ENCODE measurements at places on chromosomes 5 and 9.

- DNase-seq, result no peak
Observed at GRCh38 chr5:169716287-169716686, 79.2 kb downstream of the DOCK2 start.

DNA sequence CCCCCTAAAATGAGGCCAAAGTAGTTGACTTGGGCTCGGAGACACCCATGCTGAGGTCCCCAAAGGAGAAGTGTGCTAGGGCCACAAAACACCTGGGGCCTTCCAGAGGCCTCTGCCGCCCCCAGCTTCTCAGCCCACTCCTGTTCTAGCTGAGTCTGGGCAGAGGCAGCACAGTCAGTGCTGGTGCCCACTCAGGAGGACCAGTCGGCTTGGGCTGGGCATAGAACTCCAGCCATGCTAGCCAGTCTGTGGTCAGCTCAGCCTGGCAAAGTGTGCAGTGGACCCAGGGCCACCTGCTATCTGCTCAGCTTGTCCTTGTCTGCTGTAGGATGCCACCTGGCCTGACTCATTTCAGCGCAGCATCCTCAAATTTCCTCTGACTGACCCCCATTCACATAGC, 254.6 kb downstream of the FSTL4 start:
- DNase-seq, result no peak

GRCh38 chr9:72326641-72327040, 38.4 kb downstream of the ZFAND5 start:
- DNase-seq, result no peak

DNA sequence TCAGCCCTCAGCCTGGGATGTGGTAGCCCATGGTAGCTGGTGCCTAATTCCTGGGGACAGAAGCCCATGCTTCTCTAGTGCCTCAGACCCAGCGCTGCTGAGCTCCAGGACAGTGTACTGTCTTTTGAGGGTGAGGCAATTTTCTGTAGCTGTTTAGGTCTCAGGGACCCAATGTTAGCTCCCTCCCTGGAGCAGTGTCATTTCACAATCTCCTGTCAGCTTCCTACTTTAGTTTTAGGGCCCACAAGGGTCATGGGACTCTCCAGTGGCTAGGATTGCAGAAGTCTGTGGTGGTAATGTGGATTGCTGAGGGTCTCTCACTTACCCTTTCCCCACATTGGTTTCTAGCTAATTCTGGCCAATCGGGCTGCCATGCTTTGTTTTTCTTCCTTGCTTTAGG, 67.7 kb upstream of the CCL21 start:
- no peak for DNase-seq

GRCh38 chr5:104084896-104085295, 522.3 kb upstream of the NUDT12 start:
- DNase-seq, result no peak

DNA sequence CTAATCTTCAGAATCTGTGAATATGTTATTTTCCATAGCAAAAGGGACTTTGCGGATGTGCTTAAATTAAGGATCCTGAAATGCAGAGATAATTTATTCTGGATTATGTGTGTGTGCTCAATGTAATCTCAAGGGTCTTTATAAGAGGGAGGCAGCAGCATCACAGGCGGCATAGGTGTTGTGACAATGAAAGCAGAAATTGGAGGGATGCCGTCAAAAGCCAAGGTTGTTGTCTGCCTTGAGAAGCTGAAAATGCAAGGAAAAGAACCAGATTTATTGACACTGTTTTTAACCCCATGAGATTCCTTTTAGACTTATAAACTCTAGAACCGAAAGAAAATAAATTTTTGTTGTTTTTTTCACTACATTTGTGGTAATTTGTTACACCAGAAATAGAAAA, 948.5 kb downstream of the TLE4 start:
- no peak for DNase-seq

- no peak for DNase-seq
Observed at GRCh38 chr9:135249191-135249590, 161.7 kb downstream of the OLFM1 start.

DNA sequence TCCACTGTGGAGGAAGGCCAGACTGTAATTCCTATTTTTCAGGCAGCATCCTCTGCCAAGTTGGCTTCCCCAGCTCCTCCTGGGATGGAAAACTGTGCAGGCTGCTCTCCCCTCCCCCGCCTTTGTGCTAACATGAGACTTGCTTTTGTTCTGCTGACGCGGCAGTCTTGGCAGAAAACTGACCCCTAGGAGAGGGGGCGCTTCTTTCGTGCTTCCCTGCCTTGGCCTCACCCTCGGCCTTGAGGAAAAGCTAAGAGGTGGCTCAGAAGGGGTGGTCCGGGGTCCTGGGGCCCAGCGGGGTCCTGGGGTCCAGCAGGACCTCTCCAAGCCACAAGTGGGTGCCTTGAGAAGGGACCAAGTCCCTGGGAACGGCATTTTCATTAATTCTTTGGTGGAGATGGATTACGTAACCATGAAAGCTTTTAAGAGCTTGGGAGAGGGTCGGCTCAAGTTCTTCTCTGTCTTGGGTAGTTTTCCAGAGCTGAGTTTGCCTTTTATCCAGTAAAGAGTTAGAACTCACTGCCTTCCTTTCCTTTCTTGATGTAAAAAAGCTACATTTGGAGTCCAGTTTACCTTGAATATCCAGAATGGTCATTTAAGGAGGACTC, 51.0 kb downstream of the SH3PXD2B start:
- DNase-seq, result no peak

DNA sequence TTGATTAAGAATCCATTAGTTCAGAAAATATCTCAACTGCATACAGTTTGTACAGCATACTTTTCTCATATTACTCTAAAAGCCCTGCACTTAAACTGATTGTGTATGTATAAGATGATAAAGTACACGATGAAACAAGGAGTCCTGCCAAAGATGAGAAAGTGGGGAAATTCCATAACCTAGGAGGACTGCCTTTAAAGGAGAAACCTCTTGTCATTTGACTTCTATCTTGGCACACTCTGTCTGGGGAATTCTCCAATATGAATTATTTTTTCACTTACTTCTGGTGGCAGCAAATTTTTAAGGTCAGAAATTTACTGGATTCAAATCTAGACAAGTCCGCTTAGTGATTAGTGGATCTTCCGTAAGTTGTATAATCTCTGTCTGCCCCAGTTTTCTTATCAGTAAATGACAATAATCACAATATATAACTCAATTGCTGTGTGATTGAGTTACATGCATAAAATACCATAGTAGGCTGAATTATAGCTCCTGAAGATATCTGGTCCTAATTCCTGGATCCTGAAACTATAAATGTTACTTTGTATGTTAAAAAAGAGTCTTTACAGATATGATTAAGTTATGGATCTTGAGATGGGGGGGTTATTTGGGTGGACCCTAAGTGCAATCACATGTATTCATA, 17.0 kb upstream of the ISOC1 start:
- no peak for DNase-seq

GRCh38 chr5:172743112-172743959, 27.7 kb downstream of the DUSP1 start:
- DNase-seq, result no peak

DNA sequence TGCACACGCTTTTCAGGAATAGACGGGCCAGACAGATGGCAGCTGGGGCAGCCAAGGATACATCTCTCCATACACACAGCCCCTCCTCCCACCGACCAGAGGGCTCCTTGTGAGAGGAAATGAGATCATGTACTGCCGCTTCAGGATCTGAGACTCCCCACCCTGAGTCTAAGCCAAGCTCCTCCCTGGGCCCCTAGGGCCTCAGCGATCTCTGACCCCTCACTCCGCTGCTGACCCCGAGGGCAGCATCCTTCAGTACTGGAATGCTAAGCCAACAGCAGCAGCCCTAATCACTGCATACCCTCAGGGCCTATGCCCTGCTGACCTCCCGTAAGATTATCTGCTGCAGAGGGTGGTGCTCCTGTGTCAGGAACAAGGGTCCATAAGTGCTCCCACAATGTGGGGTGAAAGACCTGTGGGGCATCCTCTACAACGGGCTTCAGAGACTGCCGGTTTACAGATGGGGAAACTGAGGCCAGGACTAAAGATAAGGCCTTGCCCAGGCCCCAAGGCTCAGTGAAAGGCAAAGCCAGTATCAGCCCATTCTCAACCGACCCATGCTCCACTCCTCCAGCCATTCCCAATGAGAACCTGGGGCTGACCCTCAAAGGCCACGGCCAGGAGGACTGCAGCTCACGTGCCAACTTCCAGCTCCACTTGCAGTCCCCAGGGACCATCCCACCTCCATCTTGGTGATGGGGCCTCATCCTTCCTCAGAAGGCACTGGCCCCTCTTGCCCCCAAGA, 37.5 kb downstream of the BICD2 start:
- DNase-seq, result no peak

GRCh38 chr5:3613726-3614125, 18.1 kb downstream of the IRX1 start:
- DNase-seq, result no peak

- no peak for DNase-seq
Observed at GRCh38 chr5:38595132-38595745, 38.8 kb upstream of the LIFR start.

DNA sequence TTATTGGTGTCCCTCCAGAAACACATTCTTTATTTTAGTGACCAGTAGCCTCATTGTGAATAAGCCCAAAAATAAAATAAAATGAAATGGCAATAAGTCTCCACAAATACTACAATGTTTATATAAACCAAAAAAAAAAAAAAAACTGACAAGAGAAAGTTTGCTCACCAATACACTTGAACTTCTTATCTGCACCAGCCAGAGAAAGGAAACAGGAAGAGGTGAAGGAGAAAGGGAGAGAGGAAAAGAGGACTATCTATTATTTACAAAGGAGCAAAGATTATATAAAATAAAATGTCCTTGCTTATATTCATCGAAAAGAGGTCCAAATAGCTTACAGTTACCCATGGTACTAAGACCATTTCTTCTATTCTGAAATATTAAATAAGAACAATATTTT, 176.4 kb upstream of the CCNG1 start:
- DNase-seq, result no peak

GRCh38 chr5:73437101-73437776, 11.3 kb downstream of the FOXD1 start:
- no peak for DNase-seq

DNA sequence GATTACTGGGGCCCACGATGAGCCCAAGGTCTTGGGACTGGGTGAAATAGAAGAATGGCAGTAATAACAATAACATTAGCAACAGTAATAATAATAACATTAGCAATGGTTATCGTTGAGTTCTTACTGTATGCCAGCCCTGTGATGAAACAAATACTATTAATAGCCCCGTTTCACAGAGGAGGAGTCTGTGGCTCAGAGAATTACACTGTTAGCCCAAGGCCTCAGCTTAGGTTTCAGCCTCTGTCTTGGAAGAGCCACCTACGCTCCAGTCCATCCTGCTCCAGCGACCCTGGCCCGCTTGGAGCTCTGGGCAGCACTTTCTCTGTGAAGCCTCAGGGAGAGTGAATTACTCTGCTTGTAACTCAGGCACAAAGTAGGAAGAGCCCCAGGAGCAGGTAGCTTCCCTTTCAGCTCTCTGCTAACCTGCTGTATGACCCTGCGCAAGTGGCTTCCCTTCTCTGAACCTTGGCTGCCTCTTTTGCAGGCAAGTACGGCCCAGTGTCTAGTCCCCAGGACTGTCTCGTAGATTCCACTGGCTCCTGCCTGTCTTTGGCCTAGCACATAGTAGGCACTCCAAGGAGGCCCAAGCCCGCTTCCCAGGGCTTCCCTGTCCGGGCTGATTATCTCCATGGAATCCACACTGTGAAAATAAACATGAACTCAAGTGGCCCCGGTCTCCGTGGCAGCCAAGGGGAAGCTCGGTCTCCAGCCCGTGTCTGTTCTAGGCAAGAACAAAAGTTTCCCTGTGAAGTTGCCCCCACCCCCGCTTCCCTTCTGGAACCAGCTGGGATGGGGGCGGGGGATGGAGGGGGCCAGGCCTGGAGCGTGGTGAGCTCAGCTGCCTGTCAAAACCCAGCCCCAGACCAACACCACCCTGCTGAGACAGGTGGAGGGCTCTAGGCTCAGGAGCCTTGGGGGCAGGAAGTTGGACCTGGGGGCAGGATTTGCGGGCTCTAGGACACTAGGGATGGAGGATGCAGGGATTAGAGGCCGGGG, 26.2 kb upstream of the LMX1B start:
- no peak for DNase-seq

- no peak for DNase-seq
Observed at GRCh38 chr9:29575219-29575618, 2001.9 kb upstream of the C9orf72 start.

- peak; percentile 16 for DNase-seq
Observed at GRCh38 chr5:88833371-88834130, 49.4 kb downstream of the MEF2C start.

DNA sequence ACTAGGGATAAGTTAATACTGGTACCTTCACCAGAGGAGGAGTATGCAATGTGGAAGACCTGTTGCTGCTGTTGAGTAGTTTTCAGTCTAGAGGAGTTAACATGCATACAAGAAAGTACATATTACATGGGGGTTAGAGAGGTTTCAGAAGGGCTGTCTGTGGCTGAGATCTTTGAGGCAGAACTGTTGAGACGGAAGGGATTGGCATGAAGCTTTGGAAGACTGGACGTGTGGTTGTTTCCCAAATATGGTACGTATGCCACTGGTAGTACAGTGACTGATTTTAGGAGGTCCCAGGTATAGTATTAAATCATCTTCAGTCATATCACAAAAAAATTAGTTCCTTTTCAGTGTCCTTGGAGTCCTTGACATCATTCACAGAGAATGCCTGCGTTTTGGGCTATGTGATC, 17.6 kb downstream of the TNFAIP8 start:
- no peak for DNase-seq

GRCh38 chr9:108184941-108185340, 670.8 kb downstream of the ACTL7B start:
- no peak for DNase-seq

DNA sequence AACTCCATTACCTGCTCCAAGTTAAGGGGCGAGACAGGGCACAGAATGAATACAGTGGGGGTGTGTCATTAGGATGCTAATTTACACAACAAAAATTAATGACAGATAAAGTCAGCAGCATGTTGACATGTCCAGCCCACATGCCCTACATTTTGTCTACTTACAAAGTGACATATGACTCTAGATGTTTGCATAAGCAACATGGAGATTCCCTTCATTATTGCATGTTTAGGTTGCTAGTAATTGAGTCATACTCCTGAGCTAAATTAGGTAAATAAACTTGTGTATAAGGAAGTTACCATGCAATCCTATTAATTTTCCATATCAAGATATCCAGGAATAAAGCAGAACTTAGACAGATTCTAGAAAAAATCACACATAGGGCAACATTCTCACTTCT, 232.2 kb downstream of the PDE4D start:
- no peak for DNase-seq

DNA sequence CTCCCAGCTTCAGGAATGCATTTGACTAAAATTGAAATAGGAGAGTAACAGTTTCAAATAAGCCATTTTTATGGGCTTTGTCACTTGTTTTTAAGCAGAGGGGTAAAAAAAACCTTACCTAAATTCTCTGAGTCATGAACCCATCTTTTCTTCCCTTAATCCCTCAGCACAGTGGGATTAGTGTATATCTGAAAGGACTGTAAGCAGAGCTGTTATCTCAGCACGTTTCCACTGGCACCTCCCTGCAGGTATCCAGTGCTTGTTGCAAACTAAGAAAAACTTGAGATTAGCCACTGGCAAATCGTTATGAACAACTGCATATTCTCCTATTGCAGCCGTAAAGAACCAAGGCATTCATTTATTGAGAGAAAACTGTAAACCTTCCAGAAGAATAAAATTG, 872.7 kb downstream of the EFNA5 start:
- DNase-seq, result no peak

- no peak for DNase-seq
Observed at GRCh38 chr9:13143281-13143680, 136.2 kb downstream of the MPDZ start.

GRCh38 chr9:122227575-122227900, 1.2 kb downstream of the LHX6 start:
- no peak for DNase-seq

- DNase-seq, result no peak
Observed at GRCh38 chr9:114141553-114142402, 13.6 kb upstream of the COL27A1 start.

Data from activated CD8-positive, alpha-beta memory T cell treated with anti-CD3 and anti-CD28 coated beads for 1 hour (primary cell).